ENCODE measurements at places on chromosomes 4 and X.

DNA sequence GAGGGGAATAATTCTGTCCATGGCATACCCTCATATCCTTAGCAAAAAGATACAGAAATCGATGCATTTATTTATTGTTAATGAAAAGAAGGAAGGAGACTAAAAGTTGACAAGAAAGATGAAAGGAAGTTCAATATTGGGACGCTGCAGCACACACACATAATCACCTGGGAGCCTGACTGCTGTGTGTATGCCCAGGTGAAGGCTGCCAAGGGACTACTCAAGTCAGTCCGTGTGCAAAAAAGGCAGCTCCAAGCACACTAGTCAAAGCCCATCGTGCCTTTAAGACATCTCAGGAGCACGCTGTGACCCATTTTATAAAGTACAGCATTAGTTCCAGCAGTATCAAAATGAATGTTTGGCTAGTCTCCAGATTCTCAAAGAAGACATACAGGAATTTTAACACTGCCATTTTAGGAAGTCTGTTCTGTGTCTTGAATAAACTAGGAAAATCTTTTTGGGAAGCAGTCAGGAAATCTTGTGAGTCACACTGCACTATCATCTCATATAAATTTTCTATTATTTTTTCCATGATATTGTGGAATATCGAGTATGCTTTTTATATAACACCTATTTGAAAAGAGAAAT, 363.9 kb downstream of the GASK1B start:
- DNase-seq: no peak

GRCh38 chr4:62344915-62345314, 1144.8 kb downstream of the ADGRL3 start:
- no peak for DNase-seq

- no peak for DNase-seq
Observed at GRCh38 chr4:20260821-20261220, 9.1 kb downstream of the SLIT2 start.

DNA sequence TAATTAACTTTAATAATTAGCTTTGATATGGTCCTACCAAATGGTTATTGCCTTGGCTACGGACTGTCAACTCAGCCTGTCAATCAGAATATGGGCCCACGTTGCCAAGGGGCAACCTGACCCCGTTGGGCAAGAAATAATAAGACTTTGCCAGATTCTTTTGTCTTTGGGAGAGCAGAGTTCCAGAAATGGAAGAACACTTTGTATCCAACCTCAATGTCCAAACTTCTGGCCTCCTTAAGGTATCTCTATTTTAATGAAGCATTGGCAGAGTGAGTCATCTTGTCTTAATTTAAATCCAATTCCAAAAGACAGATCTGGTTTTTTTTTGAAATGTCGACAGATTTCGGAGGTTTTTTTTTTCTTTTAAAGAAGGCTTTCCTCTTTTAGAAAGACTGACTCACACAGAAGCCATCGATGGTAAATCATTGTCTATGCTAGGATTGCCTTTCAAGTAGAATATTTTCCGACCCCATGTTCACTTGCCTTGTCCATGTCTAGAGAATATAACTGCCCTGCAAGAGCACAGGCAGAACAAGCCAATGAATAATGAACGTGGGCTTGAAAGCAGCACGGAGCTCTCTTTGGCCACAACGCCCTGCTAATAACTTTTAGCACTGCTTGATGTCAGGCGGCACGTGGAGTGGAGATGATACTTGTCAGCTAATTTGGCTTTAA, 190.3 kb upstream of the GATB start:
- no peak for DNase-seq

DNA sequence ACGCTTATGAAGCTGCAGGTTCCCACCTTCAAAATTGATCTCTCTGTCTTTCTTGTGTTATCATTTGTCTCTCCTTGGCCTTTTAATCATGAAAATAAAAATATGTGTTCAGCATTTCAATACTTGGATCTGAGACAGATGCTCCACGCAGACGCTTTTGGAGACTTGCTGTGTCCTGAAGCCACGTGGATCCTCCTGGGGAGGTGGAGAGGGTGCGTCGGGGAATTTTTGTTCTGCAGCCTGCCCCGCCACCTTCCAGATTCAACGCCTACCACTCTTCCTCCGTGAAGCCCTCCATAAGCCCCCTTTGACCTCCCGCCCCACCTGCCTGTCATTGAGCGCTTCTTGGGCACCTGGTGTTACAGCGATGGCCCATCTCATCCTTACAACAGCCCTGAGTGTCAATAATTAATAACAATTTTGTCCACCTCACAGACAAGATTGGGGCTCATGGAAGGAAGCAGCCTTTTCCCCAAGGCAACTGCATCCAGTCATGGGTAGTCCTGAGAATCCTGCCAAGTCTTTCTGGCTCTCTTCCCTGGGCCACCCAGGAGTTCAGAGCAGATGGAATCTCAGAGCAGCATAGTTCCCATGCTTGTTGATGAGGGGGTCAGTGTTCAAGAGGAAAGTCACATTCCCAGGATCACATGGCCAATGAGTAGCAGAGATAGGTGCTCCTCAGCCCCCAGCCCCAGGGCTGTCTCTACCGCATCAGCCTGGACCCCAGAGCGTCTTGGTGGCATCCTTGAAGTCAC, 172.6 kb upstream of the PSAPL1 start:
- DNase-seq: no peak

DNA sequence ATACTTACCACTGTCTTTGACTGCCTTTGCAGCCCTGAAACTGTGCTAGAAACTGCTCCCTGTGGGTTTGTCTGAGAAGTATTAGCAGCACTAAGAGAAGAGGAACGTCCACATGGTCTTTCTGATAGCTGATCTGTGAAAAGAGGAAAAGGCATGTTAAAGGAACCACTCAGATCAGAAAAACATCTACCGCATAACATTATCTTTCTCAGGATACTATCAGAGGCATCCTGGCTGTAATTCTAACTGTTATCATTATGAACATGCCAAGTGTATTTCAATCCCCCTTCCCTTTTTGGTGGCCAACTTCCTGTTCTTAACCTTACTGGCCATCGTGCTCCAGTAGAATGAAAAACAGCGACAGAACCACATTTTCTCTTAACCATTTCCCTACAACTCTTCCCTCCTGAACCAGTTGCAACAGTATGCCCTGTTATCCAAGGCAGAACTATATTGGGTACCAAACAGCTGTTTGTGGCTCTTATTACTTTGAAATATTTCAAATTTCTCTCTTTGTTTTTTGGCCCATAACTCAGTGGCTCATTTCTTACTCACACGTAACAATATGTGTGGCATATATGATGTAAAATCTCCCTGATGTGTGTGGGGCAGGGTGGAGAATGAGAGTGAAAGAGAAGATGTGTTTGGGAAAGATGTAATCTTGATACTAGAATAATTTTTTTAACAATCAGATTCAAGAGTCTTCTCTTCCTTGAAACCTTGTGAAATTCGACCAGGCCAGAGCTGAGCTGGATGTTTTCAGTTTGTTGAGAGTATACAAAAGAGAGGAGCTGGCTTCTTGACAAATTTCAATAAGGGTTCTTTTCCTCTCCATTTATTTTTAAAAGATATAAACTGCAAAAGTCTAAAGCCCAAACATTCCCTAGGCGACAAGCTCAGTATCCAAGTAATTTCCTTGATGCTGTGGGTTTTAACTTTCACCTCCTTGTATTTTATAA, 35.2 kb downstream of the ARHGEF6 start:
- no peak for DNase-seq

- no peak for DNase-seq
Observed at GRCh38 chrX:8848441-8848840, 47.3 kb upstream of the FAM9A start.

GRCh38 chrX:153925739-153926551, at the start of gene ARHGAP4:
ARHGAP4 (minus strand) TSS chrX:153926264; CDS start chrX:153926202, 62 bp downstream.
- DNase-seq: no peak

DNA sequence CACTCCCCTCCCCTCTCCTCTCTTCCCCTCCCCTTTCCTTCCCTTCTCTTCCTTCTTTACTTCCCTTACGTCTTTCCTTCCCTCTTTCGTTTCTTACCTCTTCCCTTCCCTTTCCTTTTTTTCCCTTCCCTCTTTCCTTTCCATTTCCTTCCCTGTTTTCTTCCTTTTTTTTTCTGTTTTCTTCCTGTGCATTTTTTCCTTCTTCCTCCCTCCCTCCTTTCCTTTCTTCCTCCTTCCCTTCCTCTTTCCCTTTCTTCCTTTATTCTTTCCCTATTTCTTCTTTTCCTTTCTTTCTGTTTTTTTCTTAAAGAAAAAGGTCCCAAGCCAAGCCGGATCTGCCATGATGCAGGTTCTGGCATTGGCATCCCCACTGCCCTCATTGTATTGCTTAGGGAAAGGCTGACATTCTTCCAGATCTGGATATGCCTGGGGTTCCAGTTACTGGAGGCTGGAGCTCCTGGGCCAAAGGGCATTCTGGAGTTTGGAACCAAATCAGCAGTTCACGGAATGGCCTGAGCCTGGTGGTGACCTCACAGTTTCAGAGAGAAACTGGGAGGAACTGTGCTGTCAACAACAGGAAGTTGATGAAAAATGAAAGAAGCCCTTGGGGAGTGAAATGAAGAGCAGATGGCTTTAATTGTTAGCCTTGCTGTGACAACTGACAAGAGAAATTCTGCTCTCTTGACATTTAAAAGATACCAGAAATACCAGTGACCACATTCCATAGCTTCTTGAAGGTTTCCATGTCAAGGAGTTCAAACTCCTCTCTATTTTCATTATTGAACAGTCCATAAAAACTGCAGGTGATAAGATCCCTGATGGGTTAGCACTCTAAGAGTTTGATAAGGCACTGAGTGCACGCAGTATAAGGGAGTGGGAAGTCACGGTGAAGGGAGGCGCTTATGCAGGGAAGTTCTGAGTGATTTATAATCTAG, 622.1 kb downstream of the SPRY1 start:
- no peak for DNase-seq

DNA sequence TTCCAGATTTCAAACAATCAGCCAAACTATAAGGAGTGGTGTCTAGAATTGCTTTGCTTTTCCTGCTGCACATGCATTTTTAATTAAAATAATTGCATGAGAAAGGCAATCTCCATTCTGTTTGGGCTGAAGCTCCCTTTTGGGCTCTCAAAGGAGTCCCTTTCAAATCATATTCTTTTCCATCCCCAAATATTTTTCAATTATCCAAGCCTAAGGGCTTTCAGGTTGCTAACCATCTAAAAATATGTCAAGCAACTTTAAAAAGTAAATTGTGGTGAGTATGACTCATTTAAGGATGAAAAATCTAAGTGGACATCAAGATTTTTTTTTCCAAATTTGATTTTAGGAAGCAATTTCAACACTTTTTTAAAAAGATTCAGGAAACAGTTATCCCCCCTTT, 28.4 kb downstream of the PIR start:
- no peak for DNase-seq

GRCh38 chrX:86016139-86016538, 31.2 kb downstream of the CHM start:
- no peak for DNase-seq

DNA sequence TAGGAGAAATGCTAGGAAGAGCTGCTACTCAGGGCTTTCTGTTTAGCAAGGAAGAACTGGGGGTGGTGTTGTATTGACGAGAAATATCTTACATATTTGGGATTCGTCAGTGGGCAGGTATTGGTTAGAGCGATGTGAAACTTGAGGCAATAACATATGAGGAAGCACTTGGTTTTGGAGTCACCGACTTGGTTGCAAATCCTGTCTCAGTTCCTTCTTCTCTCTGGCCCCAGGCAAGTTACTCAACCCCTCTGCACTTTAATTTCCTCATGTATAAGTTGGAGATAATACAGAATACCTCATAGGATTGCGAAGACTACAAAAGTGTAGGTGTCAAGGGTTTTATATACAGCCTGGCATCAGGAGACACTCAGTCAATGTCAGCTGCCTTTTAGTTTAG, 34.1 kb downstream of the GPAT3 start:
- no peak for DNase-seq

DNA sequence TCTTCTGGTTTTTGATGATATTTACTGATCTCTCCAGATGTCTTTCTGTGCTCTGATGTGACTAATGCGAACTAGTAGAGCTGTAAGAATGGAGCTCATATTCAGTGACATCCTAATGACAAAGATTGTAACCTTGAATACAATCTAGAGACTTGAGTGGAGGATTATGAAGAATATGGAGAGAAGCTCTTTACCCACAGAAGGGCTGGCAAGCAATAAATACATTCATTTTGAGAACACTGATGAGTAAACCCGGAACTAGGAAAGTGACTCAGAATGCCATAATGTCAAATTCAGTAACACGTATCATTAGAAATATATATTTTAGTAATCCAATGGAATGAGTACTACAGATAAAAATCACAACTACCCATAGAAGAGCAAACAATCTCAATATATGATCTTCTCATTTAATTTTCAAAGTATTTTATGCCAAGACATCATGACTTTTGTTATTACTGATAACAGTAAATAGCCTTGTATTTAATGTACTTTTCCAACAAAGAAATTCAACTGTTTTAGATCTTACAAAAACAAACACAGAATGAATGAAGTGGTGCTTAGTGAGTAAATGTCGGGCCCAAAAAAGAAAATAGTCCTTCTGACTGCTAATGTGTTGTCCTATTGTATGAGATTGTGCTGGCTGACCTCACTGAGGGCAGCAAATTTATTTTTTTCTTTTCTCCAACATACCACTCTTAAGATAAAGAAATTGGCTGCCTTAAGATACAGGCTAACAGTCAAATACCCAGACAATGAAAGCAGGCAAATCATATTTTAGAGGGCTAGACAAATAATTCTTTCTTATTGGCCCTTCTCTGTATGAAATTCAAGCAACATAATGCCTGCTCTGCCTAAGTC, 49.2 kb upstream of the HDAC8 start:
- no peak for DNase-seq

GRCh38 chrX:9279234-9279544, 185.7 kb upstream of the TBL1X start:
- no peak for DNase-seq

DNA sequence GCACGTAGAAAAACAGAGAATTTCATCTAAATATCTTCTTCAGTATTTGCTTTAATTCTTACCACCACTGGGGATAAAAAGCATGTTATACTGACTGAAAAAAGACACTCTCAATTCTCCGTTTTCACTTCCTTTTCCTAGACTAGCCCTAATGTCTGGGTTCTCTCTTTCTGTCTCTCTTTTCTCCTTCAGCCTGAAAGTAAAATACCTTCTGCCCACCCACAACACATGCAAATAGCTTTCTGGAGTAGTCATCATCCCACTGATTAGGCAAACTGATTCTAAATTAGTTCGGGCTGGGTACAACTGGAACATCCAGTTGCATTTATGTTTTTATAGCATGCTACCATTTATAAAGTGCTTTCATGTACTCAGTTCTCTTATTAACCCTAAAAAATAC, 142.4 kb upstream of the ANKRD50 start:
- DNase-seq: no peak

DNA sequence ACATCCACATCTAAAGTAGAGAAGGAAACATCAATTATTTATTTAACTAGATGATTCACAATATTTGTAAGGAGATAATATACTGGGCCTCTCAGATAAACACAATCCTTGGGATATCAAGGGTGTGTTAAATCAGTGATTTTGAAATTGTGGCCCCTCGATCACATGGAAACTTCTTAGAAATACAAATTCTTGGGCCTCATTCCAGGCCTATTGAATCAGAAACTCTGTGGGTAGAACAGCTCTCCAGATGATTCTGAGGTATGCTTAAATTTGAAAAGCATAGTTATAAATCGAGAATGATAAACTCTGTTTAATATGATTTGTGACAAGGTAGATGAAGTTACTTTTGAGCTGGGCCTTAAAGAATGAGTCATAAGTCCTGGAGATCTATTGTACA, 64.3 kb upstream of the GPR174 start:
- no peak for DNase-seq

- no peak for DNase-seq
Observed at GRCh38 chr4:99248714-99249113, 29.7 kb upstream of the ADH6 start.

- no peak for DNase-seq
Observed at GRCh38 chr4:26034849-26035248, 120.8 kb downstream of the SMIM20 start.

GRCh38 chrX:37796310-37796709, 16.5 kb downstream of the CYBB start:
- no peak for DNase-seq

All from stimulated activated CD8-positive, alpha-beta memory T cell treated with anti-CD3 and anti-CD28 coated beads, Interleukin-4, amount 100 ng/mL, for 4 hours (primary cell).